ENCODE measurements at places on chromosomes 16 and 17.

DNA sequence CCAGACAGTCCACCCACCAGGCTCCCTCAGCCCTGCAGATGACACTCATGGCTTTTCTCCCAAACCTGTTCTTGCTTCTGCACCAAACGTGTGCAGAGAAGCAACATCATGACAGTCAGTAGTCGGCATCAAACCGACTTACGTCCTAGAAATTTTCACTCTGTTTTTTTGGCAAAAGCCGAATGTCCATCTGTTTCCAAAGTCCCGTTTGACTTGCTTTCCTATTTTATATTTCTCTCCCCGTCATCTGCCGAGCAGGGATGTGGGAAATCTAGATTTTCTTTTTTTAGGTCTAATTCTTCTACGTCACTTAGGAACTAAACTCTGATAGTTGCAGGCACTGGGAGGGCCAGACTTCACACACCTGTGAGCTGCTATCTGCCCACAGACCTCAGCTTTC lies 104.9 kb downstream of the RMI2 start:
- DNase-seq = no peak

GRCh38 chr16:88010343-88010967 lies 59.2 kb downstream of the BANP start:
- no peak for DNase-seq

- DNase-seq = no peak
Measured at GRCh38 chr16:88405216-88406060, 22.7 kb downstream of the ZNF469 start.

DNA sequence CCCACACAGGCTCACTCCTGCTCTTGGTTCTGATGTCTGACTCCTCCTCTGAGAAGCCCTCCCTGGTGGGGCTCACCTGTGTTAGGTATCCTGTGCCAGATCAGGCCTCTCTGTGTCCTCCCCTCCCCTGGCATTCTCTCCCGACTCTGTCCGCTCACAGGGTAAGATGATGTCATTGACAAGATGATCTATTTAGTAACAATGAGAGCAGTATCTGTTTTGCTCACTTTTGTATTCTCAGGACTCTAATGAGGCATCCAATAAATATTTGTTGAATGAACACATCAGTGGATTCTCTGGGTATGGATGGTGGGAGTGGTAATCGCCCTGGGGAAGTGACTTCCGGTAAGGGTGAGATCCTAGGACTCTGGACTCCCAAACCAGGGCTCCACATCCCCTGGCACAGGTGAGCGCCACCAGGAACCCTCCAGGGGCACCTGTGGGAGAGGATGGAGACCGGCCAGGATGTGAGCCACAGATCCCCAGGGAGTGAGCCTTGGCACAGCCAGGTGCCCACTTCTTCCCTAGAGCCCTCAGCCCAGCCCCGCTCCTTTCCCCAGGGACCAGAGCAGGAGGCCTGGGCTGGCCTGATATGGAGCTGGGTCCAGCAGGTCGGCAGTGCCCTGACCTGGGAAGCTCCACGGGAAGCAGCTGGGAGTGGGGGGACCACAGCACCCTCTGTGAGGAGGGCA lies 5.4 kb upstream of the HAP1 start:
- no peak for DNase-seq

DNA sequence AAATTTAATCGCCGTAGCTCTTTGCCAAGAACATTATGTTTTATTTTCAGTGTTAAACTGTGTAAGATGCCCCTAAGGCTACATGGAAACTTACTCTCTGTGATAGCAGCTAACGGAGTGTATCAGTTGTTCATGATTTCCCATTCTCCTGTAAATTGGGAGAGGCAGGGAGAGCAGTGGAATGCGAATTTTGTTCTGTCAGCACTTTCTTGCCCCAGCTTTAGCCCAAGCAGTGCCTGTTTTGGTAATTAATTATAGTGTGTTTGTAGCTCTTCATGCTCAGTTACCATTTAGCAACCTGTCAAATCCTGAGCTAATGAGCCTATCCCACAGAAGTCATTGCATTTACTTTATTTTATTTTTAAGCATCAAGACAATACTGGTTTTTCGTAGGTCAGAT lies 475.1 kb upstream of the RBFOX1 start:
- no peak for DNase-seq

DNA sequence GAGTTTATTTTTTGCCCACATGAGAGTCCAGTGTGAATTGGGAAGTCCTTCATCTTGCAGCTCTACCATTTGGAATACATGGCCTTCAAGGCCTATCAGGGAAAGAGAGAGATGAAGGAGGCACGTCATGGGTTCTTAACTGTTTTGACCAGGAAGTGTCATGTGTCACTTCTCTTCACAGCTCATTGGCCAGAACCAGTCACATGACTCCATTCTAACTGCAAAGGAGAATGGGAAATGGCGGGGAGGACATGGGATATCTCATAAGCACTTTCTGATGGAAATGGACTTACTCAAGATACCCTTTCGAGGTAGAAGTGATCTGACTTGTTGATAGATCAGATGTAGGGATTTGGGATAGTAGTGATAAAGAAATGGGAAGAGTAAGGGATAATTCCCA lies 57.9 kb upstream of the CES5A start:
- DNase-seq = no peak

DNA sequence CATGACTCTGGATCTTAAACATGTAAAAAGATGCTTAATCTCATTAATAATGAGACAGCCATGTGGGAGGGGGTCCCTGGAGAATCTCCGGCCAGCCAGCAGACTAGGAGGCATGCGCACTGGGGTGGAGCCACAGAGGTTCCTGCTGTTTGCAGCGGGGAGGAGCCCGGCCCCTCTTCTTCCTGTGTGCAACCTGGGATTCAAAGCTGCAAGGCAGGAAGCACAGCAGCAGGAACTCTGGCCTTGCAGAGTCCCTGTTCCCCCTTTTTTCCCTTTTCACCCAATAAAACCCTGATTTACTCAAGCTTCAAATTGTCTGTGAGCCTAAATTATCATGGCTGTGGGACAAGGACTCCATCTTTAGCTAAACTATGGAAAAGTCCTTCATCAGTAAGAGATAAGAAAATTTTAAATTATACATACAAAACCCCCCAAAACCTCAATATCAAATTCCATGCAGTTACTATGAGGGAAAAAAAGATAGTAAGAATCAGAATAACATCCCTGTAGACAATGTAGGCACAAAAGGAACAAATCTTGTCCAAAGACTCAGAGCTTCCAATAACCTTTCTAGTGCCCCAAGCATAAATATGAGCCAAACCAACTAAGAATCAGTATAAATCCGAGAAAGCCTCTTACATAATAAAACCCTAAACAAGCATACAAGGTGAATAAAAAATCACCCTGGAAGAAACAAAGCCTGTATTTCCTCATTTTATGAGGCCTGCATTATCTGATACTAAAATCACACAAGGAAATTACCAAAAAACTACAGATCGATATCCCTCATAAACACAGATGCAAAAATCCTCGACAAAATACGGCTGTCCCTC lies 12.1 kb downstream of the CFDP1 start:
- DNase-seq = peak; percentile 14

DNA sequence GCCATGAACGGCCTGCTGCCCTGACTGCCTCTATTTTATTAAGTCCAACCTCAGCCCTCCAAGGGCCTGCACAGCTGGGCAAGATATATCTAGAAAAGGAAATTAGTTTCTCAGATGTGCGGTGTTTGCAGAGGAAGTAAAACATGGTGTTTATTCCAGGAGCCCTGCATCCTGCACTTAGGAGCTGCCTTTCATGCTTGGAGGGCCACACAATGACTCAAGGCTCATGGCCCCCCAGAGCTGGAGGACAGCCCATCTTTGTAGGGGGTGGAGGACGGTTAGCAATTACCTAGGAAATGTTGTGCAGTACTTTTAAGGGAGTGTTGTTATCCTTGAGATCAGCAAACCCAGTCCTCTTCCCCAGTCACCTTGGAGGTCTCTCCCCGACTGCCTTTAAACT lies 80.5 kb downstream of the COPRS start:
- no peak for DNase-seq

- no peak for DNase-seq
Measured at GRCh38 chr16:81610144-81610842, 165.7 kb downstream of the CMIP start.

GRCh38 chr16:68526782-68527145 lies 12.3 kb upstream of the ZFP90 start:
- DNase-seq = no peak

GRCh38 chr17:20073055-20073979 lies 64.2 kb downstream of the SPECC1 start:
- peak; percentile 6 for DNase-seq

DNA sequence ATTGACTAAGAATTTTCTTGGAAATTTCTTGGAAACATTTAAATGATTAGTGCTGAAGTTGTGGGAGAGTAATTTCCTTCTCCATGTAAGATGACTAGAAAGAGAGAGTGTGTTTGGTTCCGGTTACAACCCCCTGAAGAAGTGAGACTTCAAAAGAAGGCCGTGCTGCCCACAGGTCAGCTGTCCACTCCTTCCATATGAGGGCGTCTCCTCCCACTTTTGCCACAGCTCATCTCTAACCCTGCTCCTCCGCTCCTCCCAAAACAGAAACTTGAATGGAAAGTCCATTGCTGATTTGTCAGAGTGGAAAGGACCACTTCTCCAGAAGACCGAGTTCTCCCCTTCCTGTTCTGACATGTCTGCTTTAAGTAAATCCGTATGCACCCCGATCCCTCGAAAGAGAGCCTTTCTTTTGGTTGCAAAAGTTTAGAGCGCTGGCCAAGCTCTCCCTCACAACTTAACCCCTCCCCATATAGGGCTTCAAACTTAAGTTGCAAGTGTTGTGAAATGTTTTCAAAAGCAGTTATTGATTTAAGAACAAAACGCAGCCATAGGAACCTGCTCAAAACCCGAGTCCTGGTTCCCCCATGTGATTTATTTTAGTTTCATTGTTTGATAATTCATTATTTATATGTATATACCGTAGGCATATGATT lies 129.5 kb downstream of the SOCS1 start:
- DNase-seq = no peak

GRCh38 chr16:64356267-64356666 lies 765.6 kb downstream of the CDH11 start:
- DNase-seq = no peak

GRCh38 chr16:70778901-70779309 lies 22.1 kb downstream of the VAC14 start:
- DNase-seq = no peak

- DNase-seq = no peak
Measured at GRCh38 chr17:64001091-64001579, 3.0 kb downstream of the PRR29 start.

- no peak for DNase-seq
Measured at GRCh38 chr17:14209215-14209614, 27.4 kb downstream of the CDRT15 start.

DNA sequence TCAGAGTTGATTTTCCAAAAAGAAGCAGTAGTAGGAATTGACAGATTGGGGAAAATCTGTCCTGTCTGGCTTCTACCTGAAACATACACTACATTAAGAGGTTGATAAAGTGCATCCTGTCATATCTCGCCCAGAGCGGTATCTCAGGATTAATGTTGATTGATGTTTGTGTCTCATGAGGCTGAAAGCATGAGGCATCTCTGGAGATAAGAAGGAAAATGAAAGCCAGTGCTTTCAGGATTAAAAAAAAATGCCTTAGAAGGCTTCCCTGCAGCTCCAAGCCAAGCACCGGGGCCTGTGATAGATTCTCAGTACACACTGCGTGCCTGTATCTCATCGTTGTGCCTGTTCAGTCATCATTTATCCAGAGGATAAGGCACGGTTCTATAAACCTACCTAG lies 26.4 kb upstream of the CD300E start:
- no peak for DNase-seq

- no peak for DNase-seq
Measured at GRCh38 chr16:24282141-24282540, 26.0 kb downstream of the CACNG3 start.

- no peak for DNase-seq
Measured at GRCh38 chr17:30950669-30951399, 20.0 kb upstream of the RNF135 start.

DNA sequence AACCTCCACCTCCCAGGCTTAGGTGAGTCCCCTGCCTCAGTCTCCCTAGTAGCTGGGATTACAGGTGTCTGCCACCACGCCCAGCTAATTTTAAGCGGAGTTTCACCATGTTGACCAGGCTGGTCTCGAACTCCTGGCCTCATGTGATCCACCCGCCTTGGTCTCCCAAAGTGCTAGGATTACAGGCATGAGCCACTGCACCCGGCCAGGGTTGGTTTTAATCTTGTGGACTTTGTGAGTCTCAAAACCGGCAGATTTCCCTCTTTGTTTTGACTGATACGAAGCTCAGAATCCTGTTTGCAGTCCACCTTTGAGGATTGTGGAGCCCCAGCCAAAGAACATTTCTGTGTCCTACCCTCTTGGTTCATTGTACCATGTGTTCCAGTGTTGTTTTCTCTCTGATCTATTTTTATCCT lies 16.4 kb upstream of the CPSF4L start:
- no peak for DNase-seq

GRCh38 chr17:66706851-66707450 lies 128.0 kb upstream of the CACNG5 start:
- no peak for DNase-seq

DNA sequence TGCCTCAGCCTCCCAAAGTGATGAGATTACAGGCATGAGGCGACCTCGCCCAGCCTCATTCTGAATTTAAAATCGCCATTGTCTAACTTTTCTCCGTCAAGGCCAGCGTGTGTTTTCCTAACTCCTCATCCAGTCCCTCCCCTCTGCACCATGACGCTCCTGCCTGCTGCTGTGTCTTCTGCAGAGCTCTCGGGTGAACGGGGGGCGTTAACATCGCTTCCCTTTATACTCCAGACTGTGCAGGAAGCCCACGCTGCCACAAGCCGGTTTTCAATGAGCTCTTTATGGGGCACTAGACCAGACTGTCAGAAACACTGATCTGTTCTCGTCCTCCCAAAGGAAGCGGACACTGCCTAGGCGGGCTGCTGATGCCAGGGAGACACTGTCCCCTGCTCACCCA lies 13.2 kb downstream of the AANAT start:
- DNase-seq = no peak

GRCh38 chr17:27257031-27257357 lies 36.9 kb upstream of the WSB1 start:
- no peak for DNase-seq

- DNase-seq = no peak
Measured at GRCh38 chr17:75652934-75653549, 13.9 kb downstream of the RECQL5 start.

DNA sequence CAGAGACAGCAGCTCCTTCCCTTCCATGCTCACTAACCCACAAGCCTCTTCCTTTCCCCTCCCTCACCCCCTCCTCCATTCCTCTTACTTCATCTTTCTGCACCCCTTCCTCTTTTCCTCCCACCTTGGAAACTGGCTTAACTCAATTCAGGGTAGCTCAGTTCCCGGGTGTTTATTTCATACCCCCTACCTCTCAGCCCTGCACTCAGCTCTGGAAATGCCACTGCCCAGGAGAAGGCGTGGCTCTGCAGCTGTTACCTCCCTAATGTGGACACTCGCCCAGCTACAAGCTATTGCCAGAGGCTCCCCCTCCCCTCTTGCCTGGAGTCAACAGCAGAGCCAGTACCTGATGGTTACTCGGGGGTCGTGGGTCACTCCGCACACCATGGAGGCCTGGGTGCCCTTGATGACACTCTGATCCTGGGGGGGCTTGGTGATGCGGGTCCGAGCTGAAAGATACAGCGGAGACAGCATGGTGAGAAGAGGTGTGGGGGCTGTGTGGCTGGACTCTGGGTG lies 118.4 kb upstream of the CDC42EP4 start:
- no peak for DNase-seq

All from activated CD4-positive, alpha-beta T cell treated with anti-CD3 and anti-CD28 coated beads for 4 hours (primary cell).